ENCODE measurements at places on chromosomes 16 and 17.
A peak's percentile ranks its signal among the peaks of the same experiment; 100 is the strongest.

GRCh38 chr17:27532269-27533263 is 76.3 kb downstream of the KSR1 start:
- DNase-seq = peak; percentile 72

DNA sequence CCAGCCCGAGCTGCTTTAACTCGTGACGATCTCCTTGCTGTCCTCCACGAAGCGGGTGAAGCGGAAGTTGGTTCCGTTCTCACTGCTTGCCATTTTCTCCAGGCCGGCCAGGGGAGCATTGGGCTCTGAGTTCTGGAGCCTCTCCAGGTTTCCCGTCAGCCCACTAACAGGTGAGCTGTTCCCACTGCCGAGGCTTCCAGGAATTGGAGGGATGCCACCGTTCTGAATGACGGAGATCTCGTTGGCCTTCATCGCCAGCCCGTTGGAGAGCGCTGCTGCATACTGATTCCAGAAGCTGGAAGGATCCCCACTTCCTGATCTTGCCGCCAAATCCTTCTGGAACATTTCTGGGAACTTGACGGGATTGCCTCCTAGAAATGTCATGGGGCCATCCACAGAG is 14.0 kb downstream of the SALL1 start:
- DNase-seq = no peak

- no peak for DNase-seq
These were observed 27.7 kb downstream of the ATPAF2 start for GRCh38 chr17:18011286-18011685.

DNA sequence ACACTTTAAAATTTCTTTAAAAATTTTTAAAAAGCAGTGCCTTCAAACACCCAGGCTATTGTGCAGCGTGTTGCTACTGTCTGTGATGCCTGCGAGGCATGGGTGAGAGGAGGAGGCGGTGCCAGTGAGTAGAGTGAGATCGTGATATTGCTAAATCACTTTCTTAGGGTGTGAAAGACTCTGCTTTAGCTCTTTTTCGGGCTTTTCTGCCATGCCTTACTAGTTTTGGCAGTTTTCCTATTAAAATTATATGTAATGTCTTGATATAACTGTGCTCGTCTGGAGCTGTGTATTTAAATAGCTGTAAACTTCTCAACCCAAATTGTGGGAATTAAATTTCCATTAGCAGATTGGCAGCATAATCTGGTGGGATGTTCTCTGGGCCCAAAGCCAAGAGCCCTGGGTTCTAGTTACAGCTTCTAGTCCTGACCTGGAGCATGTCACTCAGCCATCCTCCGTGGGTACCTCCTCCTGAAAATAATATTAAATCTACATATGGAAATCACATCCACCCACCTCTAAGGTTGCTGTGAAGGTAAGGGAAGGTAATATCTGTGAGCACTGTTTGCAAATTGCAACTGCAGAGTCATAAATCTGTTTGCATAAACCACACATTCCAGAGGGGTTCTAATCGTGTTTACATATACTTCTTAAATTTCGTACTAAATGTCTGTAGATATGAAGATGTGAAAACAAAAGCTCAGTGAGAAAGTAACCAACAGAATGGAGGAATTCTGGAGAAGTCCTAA is 264.3 kb upstream of the CACNG5 start:
- no peak for DNase-seq

- no peak for DNase-seq
These were observed 4.6 kb downstream of the CFAP20 start for GRCh38 chr16:58124601-58124915.
